ENCODE measurements at places on chromosomes 11 and 22.
A peak's percentile ranks its signal among the peaks of the same experiment; 100 is the strongest.

- DNase-seq: no peak
Measured at GRCh38 chr11:92101920-92102319, 122.7 kb upstream of the FAT3 start.

GRCh38 chr11:4626207-4627099 is 10.8 kb upstream of the OR51D1 start:
- no peak for DNase-seq

GRCh38 chr22:26236991-26237390 is 67.7 kb downstream of the SEZ6L start:
- DNase-seq: no peak

- no peak for DNase-seq
Measured at GRCh38 chr11:96413408-96413807, 23.6 kb downstream of the JRKL start.

DNA sequence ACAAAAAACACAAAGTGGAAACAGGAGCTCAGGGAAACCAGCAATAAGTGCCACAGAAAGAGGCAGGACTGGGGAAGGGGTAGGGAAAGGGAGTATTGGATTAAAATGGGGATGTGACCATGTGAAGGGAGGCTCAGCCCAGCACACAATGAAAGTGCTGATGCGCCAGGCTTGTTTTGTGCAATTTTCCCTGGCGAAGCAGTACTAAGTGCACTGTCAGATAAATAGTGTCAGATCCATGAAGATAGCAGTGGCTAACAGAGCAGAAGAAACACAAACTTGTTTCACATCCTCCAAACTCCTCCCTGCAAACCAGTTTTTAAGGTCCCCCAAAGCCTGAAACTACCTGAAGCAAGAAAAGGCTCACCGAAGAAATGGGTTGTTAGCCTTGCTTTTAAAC is 50.7 kb upstream of the RAPSN start:
- DNase-seq: no peak

DNA sequence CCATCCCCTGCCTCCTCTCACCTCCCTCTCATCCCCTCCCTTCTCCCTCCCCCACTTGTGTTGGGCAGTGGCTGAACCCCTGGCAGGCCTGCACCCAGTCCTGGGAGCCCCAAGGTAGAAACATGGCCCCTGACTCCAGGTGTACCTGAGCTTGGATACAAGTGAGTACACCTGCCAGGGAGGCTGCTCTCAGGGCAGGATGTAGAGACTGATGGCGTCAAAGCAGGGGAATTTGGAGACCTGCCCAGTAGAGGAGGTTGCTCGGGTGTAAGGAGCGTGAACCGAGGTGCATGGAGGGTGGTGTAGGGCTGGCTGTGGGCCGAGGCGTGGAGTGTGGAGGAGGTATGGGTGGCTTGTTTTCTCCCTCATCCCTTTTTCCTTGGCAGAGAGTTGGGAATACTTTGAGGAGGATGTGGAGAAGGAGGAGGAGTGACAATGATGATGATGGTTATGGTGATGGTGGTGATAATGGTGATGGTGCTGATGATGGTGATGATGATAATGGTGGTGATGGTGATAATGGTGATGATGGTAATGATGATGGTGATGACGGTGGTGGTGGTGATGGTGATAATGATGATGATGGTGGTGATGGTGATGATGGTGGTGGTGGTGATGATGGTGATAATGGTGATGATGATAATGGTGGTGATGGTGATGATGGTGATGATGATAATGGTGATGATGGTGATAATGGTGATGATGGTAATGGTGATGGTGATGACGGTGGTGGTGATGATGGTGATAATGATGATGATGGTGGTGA is 12.3 kb downstream of the MRGPRG start:
- no peak for DNase-seq

DNA sequence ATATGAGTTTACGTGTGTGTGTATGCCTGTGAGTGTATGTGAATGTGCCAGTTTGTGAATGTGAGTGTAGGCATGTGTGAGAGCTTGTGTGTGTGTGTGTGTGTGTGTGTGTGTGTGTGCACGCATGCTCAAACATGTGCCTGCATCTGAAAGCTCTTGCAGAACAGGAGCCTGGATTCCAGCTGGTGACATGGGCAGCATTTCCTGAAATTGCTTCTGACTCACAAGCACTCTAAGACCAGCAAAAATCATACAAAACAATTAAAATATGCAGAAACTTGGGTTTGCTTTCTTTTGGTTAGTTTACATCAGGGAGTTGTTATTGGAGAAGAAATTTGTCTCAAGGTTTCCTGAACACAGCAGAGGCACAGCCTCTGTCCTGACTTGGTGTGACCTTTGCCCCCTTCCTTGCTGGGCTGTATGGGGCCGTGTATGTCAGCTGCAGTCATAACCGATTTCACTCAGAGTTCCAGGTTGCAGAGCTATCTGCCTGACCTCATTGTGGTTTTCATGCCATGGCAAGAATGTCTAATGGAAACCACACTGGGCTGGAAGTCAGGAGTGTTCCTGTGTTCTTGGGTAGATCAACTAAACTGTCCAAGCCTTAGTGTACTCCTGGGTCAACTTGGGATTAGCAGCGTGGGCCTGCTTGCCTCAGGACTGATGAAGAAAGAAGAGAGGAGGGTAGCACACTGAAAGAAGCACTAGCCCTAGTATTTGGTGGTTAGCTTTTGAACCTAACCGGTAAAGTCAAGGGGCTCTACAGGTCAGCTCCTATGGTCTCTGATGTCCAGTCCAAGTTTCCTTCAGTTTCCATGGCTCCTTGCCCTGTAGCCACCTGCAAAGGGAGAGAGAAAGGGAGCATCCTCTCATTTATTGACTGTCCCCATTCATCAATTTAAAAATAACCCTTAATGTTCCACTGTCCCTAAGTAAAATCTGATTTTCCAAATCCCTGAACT is 143.7 kb downstream of the SNX19 start:
- no peak for DNase-seq

- DNase-seq: no peak
Measured at GRCh38 chr11:119204066-119204465, 2.1 kb upstream of the CBL start.

DNA sequence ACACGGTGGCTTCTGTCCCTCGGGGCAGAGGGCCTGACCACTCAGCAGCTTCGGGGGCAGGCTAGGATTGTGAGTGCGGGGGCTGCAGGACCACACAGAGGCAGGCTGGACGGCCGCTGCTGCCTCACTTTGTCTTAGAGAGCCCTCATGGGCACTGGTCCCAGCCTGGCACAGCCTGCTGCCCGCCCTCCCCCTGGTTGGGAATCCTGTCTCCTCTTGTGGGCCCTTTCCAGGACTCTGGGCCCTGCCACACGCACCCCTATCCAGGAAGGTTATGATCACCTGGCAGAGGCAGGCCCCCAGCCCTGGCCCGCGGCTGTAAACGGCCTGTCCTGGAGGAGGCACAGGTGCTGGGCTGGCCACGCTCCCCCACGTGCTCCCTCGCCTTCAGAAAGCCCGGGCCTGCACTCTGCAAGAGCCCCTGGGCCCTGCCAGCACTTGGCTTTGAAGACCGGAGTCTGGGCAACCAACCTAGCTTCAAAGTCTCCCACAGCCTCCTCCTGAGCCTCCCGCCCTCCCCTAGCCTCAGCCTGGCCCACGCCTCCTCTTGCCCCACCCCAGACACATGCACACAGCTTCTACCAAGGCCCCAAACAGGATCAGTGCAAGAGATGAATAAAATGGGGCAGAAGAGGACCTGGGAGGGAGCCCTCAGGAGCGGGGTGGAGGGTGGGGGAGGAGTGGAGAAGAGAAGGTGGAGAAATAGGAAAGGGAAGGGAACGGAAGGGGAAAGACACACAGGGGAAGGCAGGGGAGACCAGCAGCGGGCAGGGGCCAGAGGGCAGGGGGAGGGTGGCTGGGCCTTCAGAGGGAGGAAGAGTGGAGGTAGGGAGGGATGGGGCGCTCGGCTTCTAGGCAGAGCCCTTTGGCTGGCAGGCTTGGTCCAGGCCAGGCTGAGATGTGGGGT is 31.0 kb downstream of the SYT7 start:
- DNase-seq: no peak

GRCh38 chr11:34633990-34634693 is 13.2 kb downstream of the EHF start:
- no peak for DNase-seq

DNA sequence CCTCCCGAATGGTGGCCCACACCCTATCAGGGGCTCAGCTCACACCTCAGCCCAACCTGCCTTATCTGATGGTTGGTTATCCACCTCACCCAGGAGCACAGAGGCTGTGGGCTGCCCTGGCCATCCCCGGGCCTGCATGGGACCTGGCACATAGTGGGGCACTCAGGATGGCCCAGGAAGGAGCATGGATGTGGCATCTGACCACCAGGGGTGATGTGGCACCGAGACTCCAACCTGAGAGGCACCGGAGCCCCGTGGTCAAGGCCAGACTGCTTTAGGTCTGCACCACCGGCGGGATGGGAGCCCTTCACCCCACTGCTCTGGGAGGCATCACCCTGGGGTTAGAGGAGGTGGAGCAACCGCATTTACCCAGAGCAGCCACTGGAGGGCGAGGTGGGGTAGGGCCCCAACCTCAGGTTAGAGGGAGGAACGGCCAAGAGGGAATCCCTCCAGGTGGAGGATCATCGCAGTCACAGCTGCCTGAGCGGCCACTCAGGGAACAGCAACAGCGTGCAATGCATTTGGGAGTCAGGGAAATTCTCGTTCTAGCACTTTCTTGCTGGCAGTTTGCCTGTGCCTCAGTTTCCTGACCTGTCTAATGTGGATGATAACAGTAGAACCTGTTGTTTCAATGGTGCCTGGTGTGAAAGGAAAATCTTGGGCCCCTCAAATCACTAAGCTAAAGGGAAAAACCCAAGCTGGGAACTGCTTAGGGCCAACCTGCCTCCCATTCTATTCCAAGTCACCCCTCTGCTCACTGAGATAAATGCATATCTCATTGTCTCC is 52.9 kb upstream of the CARS1 start:
- DNase-seq: no peak

DNA sequence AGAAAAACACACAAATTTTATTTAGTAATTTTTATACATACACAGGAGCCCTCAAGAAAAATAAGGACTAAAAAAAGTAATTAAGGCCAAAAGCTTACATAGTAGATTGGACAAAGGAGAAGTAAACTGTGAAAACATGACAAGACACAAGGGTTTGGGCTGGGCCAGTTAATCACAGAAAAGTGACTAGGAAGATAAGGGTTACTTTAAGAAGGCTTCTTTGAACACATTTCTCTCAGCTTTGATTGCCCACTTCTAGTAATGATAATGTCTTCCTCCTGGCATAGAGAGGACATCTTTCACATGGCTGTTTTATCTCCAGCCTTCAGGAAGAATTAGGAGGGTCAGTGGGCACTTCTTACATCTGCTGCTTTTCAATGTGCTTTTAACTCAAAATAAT is 3.4 kb downstream of the RNF141 start:
- DNase-seq: no peak

- no peak for DNase-seq
Measured at GRCh38 chr11:116052603-116053547, 548.7 kb upstream of the CADM1 start.

DNA sequence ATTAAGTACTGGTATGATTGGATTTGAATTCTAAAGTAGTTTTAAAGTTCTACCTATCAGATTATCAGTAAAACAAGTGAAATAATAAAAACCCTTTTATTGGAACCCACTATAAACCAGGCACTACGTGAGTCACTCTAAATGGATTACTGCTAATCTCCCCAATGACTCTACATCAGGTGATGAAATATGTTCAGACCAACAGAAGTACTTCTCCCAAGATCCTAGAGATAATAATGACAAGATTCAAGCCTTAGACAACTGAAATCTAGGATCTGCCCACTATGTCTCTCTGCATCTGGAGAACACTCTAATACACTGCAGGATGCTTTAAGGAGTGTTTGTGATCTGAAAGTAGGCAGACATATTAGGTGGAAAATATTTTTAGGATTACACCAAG is 652.1 kb upstream of the CHORDC1 start:
- DNase-seq: no peak

DNA sequence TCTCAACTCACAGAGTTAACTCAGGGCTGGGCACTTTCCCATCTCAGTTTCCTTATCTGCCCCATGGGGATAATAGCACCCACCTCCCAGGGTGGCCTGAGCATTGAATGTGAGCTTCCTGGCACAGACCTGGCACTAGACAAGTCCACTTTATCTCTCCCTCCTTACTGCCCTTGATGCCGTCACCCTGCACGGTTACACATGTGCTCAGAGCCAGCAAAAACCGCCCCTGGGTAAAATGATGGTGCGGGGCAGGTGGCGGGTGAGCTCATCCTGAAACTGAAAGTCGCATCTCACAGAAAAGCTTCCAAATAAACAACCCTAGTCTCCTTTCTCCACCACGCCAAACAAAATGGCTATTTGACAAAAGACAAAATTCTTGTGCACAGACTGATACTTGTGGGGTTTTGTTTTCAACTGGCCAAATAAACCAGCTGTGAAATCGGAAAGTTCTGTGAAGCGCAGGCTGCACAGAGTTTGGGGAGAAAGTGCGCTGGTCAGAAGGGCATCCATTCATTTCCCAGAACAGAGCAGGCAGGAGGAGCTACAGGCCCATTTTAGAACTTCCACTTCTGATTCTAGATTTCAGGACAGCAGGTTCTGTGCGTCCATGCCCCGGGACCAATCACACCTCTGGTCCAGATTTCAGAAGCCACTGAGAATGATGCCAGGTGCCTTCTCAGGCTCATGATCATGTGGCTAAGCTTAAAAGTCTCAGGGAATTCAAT is 138.1 kb downstream of the SHANK2 start:
- DNase-seq: peak; percentile 19

DNA sequence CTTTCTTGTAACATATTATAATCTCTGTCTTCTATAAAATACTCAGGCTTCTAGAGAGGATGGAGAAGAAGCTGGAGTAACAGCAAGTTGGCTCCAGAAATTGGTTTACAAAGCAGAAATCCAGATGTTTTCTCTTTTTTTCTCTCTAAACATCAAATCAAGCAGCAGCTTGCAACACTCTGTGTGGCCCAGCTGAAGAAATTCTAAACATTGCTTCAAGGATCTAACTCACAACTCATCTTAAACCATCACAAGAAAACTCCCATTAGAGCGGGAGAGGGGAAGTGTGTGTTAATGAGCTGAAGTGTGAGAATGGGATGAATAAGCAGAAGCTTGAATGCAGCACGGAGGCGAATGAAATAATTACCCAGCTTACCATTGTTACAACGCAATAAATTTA is 146.5 kb downstream of the OPCML start:
- DNase-seq: no peak

- no peak for DNase-seq
Measured at GRCh38 chr11:79054636-79055035, 386.2 kb downstream of the TENM4 start.

DNA sequence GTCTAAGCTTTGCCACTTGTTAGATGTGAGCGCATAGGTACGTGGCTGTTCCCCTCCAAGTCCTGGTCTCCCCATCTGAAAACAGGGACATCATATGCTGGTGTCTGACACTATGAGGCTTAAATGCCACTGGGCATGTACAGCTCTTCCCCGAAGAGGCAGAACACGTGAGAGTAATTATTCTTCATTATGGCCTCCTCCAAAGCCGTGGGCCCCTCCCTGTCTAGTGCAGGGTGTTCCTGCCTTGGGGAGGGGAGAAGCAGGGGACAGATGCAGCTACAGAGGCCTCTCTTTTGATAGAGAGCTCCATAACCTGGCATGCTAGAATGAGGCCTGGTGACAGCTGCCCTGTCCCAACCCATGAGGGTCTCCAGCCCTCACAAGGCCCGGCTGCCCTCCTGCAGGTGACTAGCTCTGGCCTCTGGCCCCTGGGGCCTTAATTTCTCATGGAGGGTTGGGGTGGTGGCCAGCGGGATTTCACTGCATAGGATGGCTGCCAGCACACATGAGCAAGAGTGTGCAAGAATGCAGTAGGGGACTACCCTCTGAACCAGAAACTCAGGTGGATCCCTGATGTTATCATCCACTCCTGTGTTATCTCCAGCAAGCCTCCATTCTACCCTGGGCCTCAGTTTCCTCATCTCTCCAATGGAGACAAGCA is 334.6 kb downstream of the MN1 start:
- no peak for DNase-seq

All from hippocampal formation (tissue), 2 donors.